ENCODE measurements at places on chromosomes 12 and 14.

DNA sequence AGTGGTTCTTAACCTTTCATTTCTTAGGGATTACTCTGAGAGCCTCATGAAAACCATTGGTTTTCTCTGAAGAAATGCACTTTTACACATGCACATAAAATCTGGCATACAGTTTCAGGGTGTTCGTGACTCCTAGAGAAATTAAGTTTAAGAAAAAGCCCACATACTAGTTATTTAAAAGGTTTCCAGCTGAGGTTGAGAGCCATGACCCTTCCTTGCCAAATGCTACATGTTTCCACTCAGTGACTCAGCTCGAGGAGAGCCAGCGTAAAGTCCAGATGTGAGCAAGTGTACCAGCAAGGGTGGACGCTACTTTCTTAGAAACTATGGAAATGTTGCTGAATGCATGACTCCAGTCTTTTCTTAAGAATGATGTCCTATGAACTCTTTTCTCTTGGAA lies 42.7 kb upstream of the FLRT2 start:
- DNase-seq: no peak

- DNase-seq: no peak
These were observed 50.2 kb downstream of the FZD10 start for GRCh38 chr12:130212384-130212989.

DNA sequence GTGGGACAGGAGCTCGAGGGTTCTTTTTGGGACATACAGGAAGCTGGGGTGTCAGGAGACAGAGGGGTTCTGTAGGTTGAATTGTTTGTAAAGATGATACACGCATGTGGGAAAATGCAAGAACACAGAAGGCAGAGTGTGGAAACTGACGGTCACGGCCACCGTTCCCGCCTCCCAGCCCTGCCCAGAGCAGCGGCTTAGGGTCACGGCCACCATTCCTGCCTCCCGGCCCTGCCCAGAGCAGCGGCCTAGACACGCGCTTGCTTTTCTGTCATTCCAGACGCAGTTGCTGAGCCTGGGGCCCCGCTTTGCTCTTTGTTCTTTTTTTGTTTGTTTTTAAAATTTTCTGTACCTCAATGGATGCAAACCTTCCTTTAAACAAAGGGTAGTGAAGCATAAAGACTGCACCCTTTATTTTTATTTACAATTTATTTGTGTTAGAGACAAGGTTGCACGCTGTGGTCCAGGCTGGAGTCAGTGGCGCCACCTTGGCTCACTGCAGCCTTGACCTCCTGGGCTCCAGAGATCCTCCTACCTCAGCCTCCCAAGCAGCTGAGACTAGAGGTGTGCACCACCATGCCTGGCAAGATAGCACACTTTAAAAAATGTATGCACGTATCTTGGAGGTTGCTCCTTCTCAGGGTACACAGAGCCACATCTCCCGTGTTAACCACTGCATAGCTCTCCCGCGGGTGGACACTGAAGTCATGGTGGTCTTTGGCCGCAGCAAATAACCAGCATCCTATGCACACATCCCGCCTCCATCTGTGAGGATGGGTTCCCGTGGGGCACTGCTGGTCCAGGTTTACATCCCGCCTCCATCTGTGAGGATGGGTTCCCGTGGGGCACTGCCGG lies 142.3 kb downstream of the ADGRD1 start:
- no peak for DNase-seq

DNA sequence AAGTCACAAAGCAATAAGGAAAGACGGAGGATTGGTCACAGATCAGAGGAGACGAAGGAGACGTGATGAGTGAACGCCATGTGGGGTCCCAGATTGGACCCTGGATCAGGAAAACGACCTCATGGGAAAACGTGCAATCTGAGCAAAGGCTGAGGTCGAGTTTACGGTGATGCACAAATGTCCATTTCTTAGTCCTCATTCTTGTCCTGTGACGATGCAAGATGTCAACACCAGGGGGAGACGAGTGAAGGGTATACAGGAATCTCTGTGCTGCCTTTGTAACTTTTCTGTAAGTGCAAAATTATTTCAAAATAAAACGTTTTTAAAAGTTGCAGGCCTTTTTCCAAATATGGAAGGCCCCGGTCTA lies 329.8 kb downstream of the MED13L start:
- DNase-seq: no peak

GRCh38 chr12:64687816-64688215 lies 71.4 kb downstream of the GNS start:
- no peak for DNase-seq

- DNase-seq: no peak
These were observed 63.5 kb downstream of the ST8SIA1 start for GRCh38 chr12:22271023-22271422.

- no peak for DNase-seq
These were observed 203.7 kb downstream of the PTPRO start for GRCh38 chr12:15526033-15526432.

DNA sequence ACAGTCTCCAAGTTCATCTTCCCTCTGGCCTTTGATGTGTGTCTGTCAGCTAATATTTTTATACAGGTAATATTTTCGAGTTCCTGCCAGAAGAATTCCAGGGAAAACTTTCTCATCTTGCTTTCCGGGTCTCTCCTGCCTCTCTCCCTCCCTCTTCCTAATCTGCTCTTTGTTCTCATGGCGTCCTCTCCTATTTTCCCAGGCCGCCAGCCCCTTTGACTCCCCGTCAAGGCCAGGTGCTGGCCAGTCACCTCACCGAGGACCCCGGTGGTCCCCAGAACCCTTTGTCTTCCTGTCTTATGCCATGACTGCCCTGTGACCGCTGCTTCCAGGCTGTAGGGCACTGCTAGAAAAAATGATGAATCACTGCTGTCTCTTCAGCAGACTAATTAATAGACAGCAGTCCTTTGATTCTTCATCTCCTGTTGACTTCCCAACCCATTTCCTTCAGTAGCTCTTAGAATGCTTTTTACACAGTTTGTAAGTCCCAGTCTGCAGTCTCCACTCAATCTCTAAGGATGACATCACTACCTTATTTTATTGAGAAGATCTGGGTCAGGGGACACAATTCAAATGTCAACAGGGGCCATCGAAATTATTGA lies 40.7 kb downstream of the PPFIBP1 start:
- no peak for DNase-seq

DNA sequence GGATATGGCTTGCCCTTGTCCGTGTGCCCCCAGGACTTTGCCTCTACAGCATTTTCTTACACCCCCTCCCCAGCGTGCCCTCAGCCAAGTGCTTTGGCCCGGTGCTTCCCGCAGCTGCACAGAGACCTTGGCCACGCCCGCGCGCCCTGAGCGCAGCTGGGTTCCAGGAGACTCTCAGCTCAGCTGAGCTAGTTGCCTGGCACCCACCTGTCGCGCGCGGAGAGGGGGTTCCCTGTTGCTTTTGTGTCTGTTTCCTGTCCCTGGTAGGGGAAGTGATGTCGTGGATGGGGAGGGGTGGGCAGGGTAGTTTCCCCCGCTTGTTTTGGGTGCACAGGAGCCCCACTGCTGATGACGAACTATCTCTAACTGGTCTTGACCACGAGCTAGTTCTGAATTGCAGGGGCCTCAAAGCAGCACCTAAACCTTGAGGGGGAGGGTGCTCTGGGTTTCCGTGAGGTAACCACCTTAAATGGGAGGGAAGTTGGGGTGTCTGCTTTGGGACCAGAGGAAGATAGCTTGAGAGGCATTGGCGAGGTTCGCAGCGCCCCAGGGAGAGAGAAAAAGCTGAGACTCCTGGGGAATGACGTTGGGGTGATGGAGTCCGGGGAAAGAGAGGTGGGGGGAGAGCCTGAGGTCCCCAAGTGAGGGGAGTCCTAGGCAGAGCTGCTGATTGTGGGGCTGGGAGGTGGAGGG lies 1.5 kb downstream of the DIO3 start:
- DNase-seq: no peak

DNA sequence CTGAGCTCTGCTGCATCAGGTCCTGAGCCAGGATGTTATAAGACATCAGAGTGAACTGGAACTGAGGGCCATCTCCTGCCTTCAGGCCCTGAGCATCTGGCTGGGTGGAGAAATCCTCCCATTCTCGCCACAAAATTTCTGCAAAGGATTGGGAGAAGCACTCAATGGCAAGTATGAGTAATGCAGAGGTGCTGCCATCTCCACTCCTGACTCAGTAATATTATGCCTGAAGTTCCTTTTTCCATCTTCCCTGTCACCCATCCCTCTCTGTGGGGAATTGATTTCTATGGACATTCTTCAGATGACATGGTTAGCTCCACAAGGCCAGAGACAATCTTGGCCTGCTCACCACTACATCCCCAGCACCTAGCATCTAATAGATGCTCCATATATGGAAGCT lies 4.7 kb downstream of the ANGEL1 start:
- no peak for DNase-seq

GRCh38 chr12:11730299-11731041 lies 81.0 kb downstream of the ETV6 start:
- no peak for DNase-seq

DNA sequence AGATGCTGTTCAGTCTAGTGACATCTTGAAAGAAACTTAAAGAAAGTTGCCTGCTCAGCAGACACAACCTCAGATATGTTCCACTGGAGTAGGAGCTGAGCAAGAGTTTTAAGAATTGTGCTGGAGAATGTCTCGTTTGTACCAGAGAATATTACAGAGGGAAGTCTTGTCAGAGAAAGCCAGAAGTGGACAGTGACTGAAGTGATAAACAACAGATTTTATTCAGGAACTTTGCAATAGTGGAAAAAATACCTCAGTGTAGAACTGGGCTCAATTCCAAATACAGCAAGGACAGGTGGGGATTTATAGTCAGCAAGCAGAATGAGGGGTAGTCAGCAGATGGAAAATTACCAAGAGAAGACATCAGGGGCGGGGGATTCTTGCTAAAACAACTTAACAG lies 18.6 kb downstream of the ZDHHC17 start:
- DNase-seq: no peak

Data from D721Med (cell line).